HL-60 (cell line): ENCODE measurements at places on chromosomes 2 and 18.

DNA sequence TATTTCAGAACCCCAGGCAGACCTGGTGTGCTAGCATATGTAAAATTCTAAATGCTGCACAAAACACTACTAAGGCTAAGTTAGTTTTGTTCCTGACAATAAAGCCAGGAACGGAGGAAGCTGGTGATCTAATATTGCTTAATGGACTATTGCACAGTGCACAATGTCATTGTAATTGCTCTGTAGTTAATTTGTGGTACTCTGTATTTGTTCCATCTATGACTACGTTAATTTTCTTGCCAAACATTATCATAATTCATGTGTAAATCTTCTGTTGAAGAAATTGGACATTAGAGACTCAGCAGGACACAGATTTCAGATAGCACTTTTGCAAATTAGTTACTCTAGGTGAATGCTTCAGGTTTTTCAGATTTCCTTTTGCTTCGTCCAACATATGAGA lies 232.3 kb downstream of the RIT2 start:
- DNase-seq: no peak

DNA sequence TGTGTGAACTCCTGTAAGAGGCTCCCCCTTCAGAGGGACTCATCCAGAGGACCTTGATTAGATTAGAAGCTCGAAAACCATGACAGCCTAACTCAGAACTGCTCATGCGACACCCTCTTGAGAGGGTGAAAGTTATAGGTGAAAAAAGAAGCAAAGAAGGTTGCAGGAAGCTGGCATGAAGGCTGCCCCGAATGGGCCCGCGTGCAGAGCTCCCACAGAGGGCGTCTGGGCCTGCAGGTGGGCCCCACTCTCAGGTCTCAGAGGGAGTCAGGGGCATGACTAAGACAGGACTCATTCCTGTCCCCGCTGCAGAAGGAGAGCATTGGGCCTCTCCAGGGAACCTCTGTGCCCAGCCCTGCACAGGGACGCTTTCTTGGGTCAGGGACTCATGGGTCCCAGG lies 235.4 kb downstream of the EIPR1 start:
- DNase-seq: no peak

DNA sequence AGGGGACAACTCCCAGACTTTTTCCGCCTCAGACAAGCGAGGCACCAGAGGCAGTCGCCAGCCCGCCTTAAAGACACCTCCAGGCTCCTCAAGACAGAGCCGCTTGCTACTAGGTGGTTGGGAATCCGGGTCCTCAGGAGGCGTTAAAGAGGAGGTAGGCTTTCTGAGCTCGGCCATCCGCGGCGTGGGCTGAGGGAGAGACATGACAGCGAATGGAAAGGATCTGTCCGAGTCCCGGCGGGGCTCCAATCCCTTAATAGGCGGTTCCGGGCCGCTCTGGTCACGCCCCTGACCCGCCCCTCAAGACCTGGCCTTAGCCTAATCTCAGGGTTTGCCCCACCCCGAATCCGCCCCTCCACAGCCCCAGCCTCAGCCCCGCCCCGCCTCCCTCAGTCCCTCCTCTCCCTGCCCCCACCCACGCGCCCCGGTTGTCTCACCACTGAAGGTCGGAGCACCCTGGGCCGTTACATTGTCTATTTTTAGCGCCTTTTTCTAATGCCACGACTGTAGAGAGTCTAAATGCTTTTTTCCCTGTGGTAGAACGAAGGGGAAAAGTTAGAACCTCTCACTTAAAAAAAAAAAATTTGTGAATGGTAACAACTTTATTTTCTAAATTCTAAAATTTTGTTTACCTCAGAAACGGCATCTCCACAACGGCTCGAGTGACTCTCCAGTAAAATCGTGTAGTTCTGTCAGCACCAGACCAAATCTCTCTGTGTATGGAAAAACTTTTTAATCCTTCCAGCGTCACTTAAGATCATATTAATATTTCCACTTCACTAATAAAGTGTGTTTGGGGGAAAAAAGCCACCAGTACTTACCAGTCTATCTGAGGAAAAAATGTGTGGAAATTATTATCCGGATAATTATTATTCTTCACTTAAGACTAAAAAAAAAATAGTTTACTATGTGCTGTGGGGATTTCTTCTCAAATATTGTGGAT lies at the start of gene RAD51AP2:
Gene RAD51AP2 (minus strand): TSS at position 229 of the 943 bp plus-strand sequence. CDS start 25 bp downstream, at position 204.
- DNase-seq: no peak

DNA sequence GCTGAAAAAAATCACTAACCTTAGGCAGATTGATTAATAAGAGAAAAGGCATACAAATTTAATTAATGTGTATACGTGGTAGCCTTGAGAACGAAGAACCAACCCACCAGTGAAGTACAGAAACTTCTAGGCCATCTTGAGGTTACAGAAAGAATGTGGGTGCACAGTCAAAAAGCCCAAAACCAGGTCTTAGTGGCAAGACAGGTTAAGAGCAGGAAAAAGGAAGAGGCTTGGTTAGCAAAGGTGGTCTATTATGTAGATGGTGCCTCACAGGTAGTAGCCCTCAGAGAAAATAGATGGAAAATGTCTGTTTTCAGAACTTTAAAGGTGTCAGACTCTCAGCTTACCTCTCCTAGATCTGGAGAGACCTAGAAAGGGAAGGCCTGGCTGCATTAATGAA lies 22.0 kb upstream of the SLC35G4 start:
- no peak for DNase-seq

DNA sequence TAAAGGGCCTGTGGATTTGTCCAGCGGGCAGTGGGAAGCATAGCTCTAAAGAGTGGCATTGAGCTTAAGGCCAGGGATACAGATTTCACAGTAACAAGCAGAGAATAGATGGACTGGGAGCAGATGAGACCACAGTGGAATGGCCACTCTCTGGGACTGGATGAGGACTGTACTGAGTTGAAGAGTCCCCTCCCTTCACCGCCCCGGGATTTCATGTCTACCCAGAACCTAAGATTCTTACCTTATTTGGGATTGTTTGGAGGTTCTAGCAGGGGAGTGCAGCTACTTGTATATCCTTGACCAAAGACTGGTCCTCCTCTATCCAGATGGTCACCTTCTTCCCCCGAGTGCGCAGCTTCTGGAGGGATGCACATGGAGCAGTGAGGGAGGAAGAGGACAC lies 28.0 kb upstream of the EFEMP1 start:
- no peak for DNase-seq

- no peak for DNase-seq
Measured at GRCh38 chr2:52473526-52473925, 1294.1 kb upstream of the CHAC2 start.

DNA sequence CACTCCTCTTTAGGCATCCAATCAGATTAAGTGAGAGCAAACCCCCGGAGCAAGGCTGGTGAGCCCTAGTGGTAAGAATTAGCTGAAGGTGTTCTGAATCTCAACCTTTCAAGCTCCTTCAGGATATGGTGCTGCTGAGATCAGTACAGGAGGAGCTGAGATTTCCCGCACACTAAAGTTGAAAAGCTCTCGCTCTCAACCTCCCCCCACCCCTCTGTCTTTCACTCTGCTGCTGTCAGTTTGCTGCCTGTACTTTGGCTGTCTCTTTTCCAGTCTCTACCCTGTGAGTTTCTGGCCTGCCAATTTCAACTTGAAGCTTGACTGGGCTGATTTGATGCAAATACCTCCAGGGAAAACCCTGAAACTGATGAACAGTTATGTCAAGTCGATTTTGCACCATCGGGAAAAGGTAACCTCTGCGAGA lies 15.7 kb downstream of the ZEB2 start:
- DNase-seq: no peak

GRCh38 chr2:227164763-227165291 lies 403 bp downstream of the COL4A3 start:
- no peak for DNase-seq

DNA sequence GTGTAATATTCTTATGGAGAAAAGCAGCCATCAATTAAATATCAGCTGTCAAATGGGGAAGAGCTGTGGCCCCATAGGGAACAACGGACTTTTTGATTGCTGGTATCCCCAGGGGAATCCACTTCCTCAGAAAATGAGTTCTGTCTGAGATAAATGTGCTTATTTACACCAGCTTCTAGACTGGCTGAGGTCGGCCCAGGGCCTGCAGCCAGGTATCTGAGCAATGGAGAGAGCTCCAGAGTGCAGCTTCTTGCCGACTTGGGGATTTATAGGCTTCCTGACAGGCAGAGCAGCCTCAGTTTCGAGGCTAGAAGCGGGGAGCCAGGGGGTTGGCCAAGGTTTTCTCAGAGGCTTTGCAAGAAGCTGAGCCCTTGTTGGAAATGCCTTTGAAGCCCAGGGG lies 67.2 kb downstream of the MCFD2 start:
- peak; percentile 47 for DNase-seq

GRCh38 chr2:25286025-25286400 lies 55.7 kb downstream of the DNMT3A start:
- DNase-seq: no peak

DNA sequence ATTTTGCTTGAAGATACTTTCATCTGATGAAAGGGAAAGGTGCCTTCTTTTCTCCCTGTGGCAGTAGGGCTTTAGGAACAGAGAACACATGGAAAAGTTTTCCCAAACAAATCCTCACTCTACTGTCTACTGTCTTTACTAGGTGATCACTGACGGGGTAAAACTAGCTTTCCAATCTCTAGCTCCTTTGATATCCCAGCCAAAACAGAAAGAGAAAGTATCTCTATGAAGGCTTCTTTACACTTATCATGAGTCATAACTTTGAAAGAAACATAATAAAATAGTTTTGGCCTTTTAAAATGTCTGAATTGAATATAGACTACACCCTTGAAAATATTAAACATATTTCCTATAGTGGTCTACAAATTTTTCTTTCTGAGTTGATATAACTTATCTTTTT lies 214.5 kb downstream of the DSEL start:
- DNase-seq: no peak

DNA sequence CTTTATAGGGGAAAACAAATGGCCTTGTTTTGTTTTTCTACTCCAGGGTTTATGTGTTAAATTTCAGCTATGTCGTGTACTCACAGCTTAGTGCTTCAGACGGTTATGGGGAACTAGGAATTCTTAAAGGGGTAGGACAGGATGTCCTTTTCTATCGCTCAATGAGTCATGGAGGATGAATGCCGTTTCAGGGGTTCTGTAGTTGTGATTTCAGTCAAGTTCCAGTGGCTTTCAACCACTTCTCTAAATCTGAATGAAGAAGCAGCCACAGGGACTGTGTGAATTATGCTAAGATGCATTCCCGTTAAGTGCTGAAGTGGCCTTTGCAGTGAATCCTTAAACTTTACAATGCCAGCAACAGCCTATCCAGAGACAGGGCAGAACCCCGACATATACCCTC lies 1231.7 kb upstream of the ZEB2 start:
- DNase-seq: peak; percentile 28

GRCh38 chr2:241135737-241136136 lies 13.5 kb downstream of the PASK start:
- DNase-seq: no peak
